ENCODE measurements at places on chromosomes 4 and X. TPM values are rescaled to one million over a fixed set of nuclear protein-coding genes. Genes with fewer than 3 reads are reported as not detected.

Gene SPANXD
- not detected for total RNA-seq

Gene ZC4H2
- total RNA-seq = 8.2 TPM

Gene CXCL5
- total RNA-seq = 0.57 TPM

Gene CLGN
- 42.1 TPM for total RNA-seq

Gene UNC5C
- 15.5 TPM for total RNA-seq

Gene GPR173
- total RNA-seq = 1.9 TPM

Gene CCKAR
- total RNA-seq = not detected

Gene SSX4
- not detected for total RNA-seq

Gene XAGE1B
- total RNA-seq = not detected

Gene GAB1
- 61.1 TPM for total RNA-seq

Gene JADE3
- total RNA-seq = 17.2 TPM

Gene SULT1B1
- 3.0 TPM for total RNA-seq

Gene EDNRA
- total RNA-seq = 17.8 TPM

Gene ADGRG2
- 6.0 TPM for total RNA-seq

Gene LIAS
- 11.2 TPM for total RNA-seq
